Suprapubic skin (tissue), 4 donors: ENCODE measurements at places on chromosomes 5 and 9. TPM values are rescaled to one million over a fixed set of nuclear protein-coding genes. Genes with fewer than 3 reads are reported as not detected.

- no peak overlapping the region for H3K27ac ChIP-seq
- no peak overlapping the region for H3K4me3 ChIP-seq
These were observed 158.1 kb downstream of the NPR3 start for GRCh38 chr5:32869216-32869615.

GRCh38 chr5:125326150-125326510 lies 579.7 kb upstream of the ZNF608 start:
- no peaks in the 10 kb centered on the region for H3K27me3 ChIP-seq
- no peak overlapping the region for H3K4me3 ChIP-seq
- peaks cover 4% of the 10 kb centered on the region for H3K4me1 ChIP-seq
- H3K36me3 ChIP-seq: no peaks in the 10 kb centered on the region

PCDHGB1 gene
- total RNA-seq: 1.2 TPM

- no peak for DNase-seq
- H3K36me3 ChIP-seq: no peaks in the 10 kb centered on the region
- H3K27me3 ChIP-seq: peaks cover 24% of the 10 kb centered on the region
These were observed 819 bp downstream of the ADRA1B start for GRCh38 chr5:159916841-159917761.

DNA sequence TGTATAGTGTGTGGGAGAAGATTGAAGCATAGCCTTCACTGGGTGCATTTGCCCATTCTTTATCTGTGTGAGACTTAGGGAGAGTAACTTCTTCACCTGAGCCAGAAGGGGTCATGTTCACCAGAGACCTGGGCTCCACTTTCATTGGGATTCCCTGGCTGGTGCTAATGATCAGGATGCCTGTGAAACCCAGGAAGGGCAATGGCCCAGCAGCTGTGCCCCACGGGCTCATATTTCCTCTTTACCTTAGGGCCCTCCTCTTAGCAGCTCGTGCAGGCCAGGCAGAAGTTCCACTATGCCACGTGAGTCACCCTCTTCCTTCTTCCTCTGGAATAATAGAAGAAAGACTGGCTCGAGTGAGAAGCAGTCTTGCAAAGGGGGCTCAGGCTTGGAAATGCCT lies 5.0 kb downstream of the PPARGC1B start:
- H3K4me3 ChIP-seq: no peak overlapping the region
- no peak for DNase-seq
- no peaks in the 10 kb centered on the region for H3K36me3 ChIP-seq
- no peaks in the 10 kb centered on the region for H3K27me3 ChIP-seq
- H3K4me1 ChIP-seq: peaks cover 15% of the 10 kb centered on the region

GRCh38 chr9:3840311-3840710 lies 314.5 kb upstream of the RFX3 start:
- H3K27me3 ChIP-seq: no peaks in the 10 kb centered on the region
- H3K27ac ChIP-seq: no peak overlapping the region
- no peaks in the 10 kb centered on the region for H3K4me1 ChIP-seq

DNA sequence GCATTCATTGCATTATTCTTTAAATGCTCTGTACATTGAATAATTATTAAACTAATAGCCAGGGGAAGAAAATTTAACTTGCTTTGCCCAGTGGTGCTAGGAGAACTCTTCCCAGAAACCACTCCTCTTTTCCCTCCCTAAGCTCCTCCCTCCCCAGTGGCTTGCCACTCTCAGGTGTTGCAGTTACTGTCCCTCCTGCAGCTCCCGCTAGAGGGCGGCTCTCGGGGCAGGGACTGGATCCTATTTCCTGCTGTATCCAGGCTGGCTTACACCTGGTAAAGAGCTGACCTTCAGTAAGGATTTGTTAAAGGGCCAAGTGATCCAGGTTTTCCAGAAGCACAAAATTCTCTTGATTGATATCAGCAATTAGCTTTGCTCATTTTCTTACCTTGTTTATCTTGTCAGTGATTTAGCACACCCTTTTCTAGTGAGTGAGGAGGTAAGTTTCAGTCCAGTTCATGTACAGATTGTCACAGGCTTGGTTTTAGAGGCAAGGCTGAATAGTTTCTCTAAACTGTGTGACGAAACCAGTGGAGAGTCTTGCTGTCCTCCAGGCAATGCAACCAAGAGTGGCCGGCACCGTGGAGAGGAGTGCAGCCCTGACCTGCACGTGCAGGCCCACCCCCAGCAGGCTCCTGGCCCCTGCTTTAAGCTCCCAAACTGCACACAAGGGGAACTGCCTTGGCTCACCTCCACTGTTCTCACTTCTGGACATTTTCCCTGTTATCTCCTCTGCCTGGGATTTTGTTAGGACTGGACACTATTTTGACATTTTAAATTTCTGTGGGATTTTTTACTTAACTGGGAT lies 423.8 kb downstream of the SPOCK1 start:
- no peak overlapping the region for H3K27ac ChIP-seq
- no peak for DNase-seq
- no peak overlapping the region for H3K4me3 ChIP-seq
- H3K4me1 ChIP-seq: peaks cover 16% of the 10 kb centered on the region
- H3K36me3 ChIP-seq: no peaks in the 10 kb centered on the region

- no peak for DNase-seq
- peaks cover 99% of the 10 kb centered on the region for H3K36me3 ChIP-seq
- H3K27ac ChIP-seq: peak overlapping the region; percentile 40
- no peaks in the 10 kb centered on the region for H3K27me3 ChIP-seq
These were observed 28.1 kb downstream of the DYNC2I2 start for GRCh38 chr9:128628471-128629048.

DNA sequence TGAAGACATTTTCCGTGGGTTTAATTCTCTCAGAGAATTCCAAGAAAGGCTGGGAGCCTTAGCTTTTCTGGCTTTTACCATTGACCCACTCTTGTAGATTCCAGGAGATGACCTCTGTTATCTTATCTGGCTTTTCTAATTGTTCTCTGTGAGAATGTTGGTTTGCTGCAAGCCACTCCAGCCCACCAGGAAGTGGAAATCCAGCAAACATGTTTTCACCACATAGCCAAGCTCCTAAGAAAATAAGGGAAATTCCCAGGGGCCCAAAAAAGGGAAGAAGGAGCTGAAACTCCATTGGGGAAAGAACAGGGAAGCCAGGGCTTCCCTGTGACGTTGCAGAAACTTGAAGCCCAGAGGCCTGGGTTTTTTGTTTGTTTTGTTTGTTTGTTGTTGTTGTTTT lies 19.7 kb downstream of the GPR107 start:
- H3K4me1 ChIP-seq: peaks cover 28% of the 10 kb centered on the region
- DNase-seq: no peak
- H3K27ac ChIP-seq: no peak overlapping the region
- H3K4me3 ChIP-seq: no peak overlapping the region
- peaks cover 25% of the 10 kb centered on the region for H3K36me3 ChIP-seq

- H3K27me3 ChIP-seq: no peaks in the 10 kb centered on the region
- no peaks in the 10 kb centered on the region for H3K36me3 ChIP-seq
- no peak overlapping the region for H3K4me3 ChIP-seq
- H3K4me1 ChIP-seq: no peaks in the 10 kb centered on the region
- DNase-seq: no peak
These were observed 440.6 kb downstream of the CETN3 start for GRCh38 chr5:89968958-89969381.
